ENCODE measurements at places on chromosomes 7 and 10.
A peak's percentile ranks its signal among the peaks of the same experiment; 100 is the strongest.

GRCh38 chr10:24963521-24964041, 11.2 kb upstream of the PRTFDC1 start:
- no peak for DNase-seq

GRCh38 chr10:69873135-69873639, 71.5 kb downstream of the COL13A1 start:
- DNase-seq: no peak

- DNase-seq: no peak
Measured at GRCh38 chr7:92025260-92025659, 84.6 kb downstream of the AKAP9 start.

DNA sequence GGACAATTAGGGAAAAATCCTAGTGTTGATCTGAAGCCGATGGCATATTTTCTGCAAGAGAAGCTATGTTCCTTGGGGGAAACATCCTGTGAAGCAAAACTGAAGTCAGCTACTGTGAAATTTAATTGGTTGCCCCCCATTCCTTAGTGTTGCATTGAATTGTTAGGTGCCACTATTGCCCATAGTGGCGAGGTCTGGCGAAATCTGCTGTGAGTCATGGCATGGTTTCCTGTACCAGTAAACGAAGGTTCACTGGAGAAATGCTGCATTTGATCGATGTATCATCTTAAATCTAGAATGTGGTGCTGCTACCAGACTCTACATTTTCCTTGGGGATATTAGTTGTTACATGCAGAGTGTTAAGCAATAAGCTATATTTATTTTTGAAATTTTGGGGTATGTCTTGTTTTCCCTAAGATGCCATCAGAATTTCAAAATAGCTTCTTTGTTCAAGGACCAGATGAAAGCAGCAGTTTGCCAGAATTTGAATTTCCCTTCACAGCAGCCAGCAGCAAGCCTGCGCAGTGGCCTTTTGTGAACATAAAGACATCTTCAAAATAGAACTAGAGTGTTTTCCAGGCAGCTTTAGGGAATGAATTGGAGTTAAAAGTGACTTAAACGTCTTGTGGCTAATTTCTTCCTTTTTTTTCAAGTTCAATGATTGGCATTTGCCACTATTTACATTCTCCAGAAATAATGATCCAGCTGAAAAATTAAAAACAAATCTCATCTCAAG, 348.6 kb upstream of the COBL start:
- DNase-seq: no peak

DNA sequence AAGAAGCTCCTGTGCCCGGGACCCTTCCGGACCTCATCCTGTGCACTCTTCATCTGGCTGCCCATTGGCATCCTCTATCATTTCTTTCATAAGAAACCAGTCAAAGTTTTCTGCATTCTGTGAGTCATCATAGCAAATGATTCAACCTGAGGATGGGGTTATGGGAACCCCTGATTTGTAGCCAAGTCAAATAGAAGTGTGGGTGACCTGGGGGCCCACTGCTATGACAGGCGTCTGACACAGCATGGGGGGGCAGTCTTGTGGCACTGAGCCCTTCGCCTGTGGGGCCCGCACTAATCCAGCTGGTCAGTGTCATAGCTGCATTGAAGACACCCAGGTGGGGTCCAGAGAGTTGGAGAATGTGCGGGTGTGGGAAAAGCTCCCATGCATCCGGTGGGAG, 230.4 kb downstream of the USP6NL start:
- DNase-seq: peak; percentile 49

DNA sequence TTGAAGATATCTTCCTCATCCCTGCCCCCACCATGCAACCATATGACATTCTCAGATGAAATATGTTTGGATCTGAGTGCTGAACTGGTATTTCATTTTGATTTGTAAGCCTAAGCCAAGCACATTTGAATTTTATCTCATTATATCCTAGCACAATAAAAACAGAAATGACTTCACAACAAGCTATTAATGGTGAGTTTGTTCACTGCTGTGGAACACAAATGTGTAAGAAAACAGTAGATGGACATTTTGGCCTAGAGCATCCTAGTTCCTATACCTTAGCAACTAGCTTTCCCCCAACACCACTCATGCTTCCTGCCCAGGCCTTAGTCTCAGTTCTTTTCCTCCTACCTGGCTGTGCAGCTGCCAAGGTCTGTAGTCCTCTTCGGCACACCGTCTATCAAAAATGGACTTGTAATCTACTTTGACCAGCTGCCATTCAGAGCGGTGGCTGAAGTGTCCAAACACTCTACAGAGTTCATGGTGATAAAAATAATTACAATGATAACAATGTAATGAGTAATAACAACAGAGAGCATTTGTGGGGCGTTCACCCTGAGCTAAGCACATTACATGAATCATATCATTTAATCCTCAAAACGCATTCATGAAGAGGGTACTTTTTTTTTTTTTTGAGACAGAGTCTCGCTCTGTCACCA, 491.9 kb downstream of the SORCS1 start:
- no peak for DNase-seq

- peak; percentile 89 for DNase-seq
Measured at GRCh38 chr7:26202019-26202990, 760 bp downstream of the CBX3 start.

GRCh38 chr7:141915565-141915964, 634 bp upstream of the OR9A4 start:
- DNase-seq: no peak

DNA sequence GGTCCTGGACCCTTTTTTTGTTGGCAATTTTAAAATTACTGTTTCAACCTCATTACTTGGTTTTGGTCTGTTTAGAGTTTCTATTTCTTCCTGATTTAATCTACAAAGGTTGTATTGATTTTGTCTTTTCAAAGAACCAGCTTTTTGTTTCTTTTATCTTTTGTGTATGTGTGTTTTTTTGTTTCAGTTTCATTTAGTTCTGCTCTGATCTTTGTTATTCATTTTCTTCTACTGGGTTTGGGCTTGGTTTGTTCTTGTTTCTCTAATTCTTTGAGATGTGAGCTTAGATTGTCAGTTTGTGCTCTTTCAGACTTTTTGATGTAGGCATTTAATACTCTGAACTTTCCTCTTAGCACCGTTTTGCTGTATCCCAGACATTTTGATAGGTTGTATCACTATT, 8.5 kb upstream of the MRPS33 start:
- no peak for DNase-seq

GRCh38 chr10:88582806-88583583, at the start of gene RNLS:
RNLS (minus strand) TSS chr10:88583318.
- peak; percentile 92 for DNase-seq

- DNase-seq: no peak
Measured at GRCh38 chr7:43294080-43294630, 181.7 kb downstream of the HECW1 start.

DNA sequence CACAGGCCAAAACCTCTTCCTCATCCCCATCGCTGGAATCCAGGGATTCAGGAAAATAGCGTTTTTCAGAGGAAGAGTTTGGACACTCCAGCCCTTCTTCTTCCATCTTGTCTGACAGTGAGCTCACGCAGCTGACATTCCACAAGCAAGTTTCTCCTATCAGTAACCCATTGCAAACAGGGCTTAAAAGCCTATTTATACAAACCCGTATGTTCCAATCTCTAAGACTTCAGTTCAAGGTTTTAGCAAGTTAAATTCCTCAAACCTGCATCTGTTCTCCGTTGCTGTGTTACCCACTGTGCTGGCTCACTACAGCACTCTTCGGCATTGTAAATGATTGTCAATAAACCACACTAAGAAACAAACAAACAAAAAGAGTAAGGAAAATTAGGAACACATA, 373 bp downstream of the DHX32 start:
- no peak for DNase-seq

GRCh38 chr7:1503390-1503789, 799 bp downstream of the INTS1 start:
- no peak for DNase-seq

DNA sequence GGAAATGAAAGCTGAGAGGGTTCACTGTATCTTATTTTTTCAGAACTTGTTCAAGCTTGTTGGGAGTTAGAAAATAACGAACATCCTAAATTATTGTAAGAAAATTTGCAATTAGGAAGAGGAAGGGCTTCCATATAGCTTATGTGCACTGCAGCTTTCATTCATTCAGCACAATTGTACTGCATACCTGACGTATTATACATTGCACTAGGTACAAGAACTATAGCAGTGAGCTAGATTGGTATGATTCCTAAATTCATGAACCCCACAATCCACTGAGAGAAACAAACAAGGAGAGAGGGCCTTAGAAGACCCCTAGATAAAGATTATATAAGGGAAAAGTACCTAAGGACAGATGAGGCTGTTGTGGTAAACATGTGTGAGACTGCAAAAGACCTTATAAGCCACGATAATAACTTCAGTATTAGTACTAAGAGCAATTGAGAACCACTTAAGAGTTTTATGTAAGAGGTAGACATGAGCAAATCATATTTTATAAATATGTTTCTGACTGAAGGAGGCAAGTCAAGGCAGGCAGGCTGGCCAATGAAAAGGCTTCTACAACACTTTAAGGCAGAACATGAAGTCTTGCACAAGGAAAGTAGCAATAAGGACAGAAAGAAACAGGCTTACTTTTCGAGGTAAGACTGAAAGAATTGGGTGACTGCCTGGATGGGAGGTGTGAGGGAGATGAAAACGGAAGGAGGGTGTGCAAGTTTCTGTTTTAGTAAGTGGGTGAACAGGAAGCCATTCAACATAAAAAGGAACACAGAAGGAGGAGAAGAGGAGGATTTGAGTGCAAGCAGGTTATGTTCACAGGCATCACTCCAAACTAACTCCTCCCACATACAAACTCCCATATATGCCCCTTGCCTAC, 77.9 kb upstream of the LRRN3 start:
- DNase-seq: no peak

GRCh38 chr10:22714479-22715289, at the start of gene PIP4K2A:
PIP4K2A (minus strand) TSS chr10:22714578; CDS start chr10:22714326, 252 bp downstream.
- peak; percentile 91 for DNase-seq

GRCh38 chr7:3198316-3198715, 102.7 kb upstream of the SDK1 start:
- no peak for DNase-seq

GRCh38 chr7:90833443-90833842, 237.3 kb downstream of the CDK14 start:
- no peak for DNase-seq

- DNase-seq: no peak
Measured at GRCh38 chr10:81219758-81220157, 655.2 kb upstream of the NRG3 start.

DNA sequence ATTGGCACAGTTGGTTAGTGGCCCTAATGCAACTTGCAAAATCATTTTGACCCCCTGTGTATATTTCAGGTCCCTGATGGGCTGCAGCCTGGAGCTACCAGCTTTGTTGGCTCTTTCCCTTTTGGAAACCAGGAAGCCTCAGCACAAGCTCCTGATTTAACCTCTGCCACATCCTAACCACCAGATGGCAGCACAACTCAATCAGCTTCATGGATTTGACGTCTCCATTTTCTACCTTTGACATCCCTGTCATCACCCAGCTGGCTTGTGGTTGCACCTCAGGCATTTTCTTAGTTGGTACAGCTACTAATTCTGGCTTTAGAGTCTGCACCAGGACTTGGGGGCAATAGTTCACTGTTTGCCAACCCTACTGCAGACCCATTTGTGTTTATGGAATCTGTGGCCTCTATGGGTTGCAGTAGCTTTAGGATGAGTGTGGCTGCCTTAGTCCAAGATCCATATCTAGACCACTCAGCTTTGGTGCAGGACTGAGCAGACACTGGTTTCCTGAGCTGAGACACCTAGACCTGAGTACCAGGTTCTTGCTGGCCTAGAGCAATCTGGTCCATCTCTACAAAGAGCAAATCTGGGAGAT, 456.2 kb downstream of the REEP3 start:
- no peak for DNase-seq

DNA sequence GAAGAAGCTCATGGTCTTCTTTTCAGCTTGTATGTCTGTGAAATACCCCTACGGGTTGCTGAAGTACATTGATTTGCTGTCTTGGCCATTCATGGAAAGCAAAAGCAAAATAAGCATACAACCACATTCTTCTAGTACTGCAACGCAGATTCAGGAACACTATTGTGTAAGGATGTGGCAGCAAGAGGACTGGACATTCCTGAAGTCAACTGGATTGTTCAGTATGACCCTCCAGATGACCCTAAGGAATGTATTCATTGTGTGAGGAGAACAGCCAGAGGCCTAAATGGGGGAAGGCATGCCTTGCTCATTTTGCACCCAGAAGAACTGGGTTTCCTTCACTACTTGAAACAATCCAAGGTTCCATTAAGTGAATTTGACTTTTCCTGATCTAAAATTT, 133.4 kb upstream of the ANKRD1 start:
- DNase-seq: no peak

DNA sequence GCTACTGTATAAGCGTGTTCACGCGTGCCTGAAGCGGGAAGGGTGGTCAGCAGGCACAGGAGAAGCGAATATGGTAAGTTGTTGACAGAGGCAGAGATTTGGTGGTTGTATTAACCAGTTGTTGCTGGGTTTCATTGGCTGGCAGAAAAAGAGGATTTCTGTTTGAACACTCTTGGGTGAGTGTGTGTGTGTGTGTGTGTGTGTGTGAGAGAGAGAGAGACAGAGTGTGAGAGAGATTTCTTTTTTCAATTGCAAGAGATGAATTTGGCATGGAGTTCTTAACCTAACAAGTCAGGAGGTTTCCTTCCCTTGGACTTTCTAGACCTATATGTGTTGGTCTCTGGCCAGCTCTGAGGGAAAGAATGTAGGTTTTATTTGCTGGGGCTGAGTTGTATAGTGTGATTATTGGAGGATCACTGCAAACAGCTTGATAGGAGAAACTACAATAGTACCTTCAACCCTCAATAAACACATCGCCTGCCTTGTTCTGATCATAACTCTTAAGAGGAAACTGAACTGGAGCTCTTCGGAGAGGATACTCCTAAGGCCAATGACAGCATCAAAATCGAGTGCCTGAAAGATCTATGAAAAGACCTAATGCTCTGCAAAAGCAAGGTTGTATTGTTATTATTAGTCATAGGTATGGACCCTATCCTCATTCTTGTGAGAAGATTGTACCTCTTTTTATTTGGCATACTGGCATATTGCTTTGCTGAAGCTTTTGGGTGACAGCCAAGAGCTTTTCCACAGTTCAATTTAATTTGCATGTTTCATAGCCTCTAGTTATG, 1.2 kb downstream of the MCU start:
- DNase-seq: no peak

DNA sequence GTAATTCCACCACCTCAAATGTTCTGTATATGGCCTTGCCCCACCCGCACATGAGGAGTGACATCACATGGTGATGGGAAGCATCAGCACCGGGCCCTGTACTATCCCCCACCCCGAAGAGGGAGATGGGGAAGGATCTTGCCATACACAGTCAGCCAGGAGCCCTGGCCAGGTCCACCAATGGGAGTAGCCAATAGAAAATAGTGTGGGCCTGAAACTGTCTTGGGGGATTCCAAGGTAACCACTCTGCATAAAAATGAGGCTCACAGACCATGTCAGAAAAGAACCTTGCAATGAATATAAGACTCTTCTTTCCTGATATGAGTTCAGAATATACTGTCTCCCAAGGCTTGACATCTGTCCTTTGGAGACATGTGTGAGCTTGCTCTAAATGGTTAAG, 51.1 kb downstream of the ADRB1 start:
- no peak for DNase-seq

DNA sequence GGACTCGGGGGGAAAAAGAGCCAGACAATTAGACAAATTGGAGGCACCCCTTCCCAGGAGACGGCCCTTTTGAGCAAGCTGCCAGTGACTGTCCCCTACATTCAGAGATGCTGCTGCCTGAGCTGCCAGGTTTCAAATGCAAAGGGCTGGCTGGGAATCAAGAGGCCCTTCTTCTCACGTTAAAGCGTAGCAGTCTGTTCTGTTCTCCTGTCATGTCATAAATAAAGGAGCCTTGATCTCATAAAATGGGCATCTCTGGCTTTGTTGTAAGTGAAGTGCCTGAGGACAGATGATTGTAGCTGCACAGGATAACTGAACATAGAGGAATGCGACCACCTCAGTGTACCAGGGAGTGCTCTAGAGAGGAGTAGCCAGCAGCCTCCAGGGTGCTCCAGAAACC, 917.9 kb downstream of the GRID1 start:
- DNase-seq: no peak
